ENCODE measurements at places on chromosomes 3 and 15.
A peak's percentile ranks its signal among the peaks of the same experiment; 100 is the strongest.

- no peak for DNase-seq
Observed at GRCh38 chr15:20348900-20349773, 192.5 kb downstream of the GOLGA6L6 start.

DNA sequence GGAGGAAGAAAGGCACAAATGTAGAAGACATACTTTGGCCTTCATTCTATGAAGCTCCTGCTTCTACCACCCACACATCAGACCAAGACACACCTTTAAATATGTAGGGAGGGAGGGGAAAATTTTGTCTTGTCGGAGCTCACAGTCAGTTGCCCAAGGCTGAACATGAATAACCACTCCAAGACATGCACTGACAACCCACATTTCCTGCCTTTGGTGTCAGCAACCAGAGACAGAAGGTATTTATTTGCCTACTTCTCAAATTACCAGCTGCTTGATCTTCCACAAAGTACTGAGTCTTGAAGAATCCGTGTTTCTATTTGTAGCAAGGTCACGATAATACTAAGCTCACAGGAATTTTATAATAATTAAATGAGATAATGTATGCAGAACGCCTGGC is 169.7 kb downstream of the KCNMB2 start:
- no peak for DNase-seq

GRCh38 chr3:15404767-15405166 is 22.6 kb downstream of the METTL6 start:
- no peak for DNase-seq

DNA sequence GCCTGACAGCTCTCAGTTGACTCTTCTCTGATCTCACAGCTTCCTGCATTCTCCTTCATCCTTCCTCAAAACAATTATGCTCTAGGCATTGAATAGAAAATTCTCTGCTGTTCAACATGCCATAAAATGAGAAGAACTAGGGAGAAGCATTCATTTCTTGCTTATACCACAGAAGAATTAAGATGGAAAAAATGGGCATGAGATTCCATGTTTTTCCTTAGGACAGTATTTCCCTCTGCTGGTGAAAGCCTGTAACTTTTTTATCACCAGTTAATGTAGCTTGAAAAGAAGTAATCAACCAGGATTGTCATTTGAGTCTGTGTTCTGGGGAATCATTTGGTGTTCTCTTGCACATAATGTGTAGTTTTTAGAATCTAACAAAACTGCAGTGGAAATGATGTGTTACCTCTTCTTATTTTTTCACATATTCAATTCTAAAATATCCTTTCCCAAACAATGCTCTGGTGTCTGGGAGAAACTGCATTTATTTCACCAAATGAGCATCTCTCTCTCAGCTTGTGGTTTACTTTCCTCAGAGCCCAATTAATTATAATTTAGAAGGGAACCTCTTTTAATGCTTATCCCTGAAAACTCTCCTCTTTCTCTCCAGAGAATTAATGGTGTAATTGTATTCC is 92.8 kb upstream of the DCBLD2 start:
- peak; percentile 43 for DNase-seq

GRCh38 chr3:178325330-178325729 is 210.9 kb upstream of the KCNMB2 start:
- peak; percentile 49 for DNase-seq

GRCh38 chr3:123831420-123831819 is 52.7 kb downstream of the MYLK start:
- DNase-seq = no peak
